ENCODE measurements at places on chromosomes 7 and 10.
A peak's percentile ranks its signal among the peaks of the same experiment; 100 is the strongest.

- DNase-seq, result peak; percentile 68
Observed at GRCh38 chr10:102611514-102612087, 32.7 kb upstream of the TRIM8 start.

DNA sequence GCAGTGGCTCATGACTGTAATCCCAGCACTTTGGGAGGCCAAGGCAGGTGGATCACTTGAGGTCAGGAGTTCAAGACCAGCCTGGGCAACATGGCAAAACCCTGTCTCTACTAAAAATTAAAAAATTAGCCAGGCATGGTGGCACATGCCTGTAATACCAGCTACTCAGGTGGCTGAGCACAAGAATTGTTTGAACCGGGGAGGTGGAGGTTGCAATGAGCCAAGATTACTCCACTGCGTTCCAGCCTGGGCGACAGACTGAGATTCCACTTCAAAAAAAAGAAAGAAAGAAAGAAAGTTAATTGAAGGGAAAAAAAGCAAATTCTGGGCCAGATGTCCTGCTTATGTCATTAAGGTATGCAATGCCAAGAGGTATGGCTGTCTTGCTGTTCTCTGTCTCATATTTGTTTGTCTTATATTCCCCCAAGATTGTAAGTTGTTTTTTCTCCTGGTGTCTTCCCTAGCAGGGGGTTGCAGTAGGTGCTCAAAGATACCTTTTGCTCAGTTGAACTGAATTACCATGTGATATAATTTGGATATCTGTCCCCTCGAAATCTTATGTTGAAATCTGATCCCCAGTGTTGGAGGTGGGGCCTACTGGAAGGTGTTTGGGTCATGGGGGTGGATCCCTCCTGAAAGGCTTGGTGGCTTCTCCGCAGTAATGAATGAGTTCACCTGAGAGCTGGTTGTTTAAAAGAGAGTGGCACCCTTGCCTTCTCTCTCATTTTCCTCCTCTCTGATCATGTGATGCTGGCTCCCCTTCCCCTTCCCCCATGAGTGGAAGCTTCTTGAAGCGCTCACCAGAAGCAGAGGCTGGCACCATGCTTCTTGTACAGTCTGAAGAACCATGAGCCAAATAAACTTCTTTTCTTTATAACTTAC, 60.9 kb downstream of the MYOF start:
- DNase-seq, result no peak

DNA sequence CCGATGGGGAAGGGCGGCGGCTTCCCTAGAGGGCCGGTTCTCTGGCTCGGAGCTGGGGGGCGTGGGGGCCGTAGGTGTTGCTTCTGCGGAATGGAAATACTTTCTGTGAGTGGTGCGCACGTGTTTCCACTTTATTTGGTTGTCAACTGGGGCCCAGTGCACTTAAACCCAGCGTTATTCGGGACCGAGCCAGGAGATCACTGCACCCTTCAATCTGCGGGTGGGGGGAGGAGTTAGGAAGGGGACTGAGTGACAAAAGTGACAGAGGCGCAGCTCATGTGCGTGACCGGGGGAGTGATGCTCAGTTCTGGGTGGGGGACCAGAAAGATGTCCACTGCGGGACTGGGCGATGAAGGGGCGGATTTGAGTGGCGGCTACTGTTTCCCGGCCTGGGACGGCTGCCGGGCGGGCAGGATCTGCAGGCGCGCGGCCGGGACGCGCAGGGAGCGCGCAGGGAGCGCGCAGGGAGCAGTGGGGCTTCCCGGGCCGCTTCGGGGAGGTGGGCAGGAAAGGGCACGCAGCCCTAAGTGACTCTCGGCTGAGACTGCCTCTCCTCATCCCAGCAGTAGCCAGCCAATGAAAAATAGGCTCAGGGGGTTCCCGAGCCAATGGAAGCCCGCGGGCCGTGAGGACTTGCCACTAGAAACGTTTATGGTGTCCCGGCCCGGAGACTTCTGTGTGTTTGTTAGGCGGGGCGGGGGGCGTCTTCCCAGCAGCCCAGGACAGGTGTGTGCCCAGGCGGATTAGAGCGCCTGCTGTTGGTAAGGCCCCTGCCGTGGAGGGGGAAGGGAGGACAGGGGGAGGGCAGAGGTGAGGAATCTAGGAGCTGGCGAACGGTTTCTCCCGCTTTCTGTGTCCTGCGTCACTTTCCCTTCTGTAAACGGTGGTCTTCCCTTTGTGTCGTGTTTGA, 54.3 kb upstream of the KDM7A start:
- DNase-seq, result peak; percentile 78

GRCh38 chr10:43524434-43525247, 49.8 kb downstream of the ZNF239 start:
- DNase-seq, result no peak

DNA sequence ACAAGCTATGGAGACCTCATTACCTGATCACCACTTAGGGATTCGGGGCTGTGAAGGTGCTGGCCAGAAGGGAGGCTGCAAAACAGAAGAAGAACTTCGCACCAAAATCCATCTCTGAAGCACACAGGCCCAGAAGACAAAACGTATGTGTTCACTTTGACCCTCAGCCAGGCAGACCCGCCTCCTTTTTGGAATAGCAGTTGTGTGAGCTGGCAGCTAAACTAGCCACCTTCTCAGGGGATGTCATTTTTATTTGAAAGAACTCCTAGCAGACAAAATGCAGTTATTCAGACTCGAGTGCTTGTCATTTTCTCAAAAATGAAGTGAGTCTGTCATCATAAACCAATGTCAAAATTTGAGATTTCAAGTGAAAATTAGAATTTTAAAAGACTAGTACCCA, 71.7 kb downstream of the TNS3 start:
- no peak for DNase-seq

All from epithelial cell of esophagus (primary cell).